ENCODE measurements at places on chromosomes 5 and 9.

DNA sequence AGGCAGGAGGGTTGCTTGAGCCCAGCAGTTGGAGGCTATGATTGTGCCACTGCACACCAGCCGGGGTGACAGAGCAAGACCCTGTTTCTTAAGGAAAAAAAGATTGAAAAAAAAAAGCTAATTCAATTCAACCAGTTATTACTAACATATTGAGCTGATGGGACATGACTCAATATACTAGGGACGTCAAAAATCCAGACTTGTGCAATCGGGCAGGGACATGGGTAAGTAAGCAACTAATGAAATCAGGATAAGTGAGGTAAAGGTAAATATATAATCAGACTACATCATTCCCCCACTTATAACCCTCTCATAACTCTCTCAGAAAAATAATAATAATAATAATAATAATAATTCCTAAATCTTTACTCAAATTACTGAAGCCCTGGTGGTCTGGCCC is 975 bp upstream of the HAVCR1 start:
- DNase-seq: no peak

- no peak for DNase-seq
Measured at GRCh38 chr5:131539251-131539650, 95.8 kb downstream of the RAPGEF6 start.

- no peak for DNase-seq
Measured at GRCh38 chr9:113649054-113649453, 185.5 kb downstream of the RGS3 start.

DNA sequence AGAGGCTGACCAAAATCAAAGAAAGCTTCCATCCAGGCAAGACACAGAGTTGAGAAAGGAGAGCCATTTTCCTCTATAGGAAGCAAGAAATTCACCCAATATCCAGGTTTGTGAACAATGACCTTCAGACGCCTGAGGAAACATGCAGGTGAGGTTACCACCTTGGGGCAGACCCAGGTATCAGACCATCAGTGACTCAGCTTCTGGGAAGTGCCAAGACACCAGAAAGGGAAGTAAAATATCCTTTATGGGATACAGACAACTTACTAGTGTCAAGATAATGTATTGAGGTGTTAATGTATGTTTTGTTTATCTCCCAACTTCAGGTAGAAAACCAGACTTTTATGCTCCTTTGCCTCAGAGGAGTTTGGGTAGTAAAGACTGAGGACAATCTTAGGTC is 2.2 kb upstream of the DTWD2 start:
- no peak for DNase-seq

GRCh38 chr5:139904566-139904815 is 108.9 kb downstream of the PSD2 start:
- DNase-seq: no peak

DNA sequence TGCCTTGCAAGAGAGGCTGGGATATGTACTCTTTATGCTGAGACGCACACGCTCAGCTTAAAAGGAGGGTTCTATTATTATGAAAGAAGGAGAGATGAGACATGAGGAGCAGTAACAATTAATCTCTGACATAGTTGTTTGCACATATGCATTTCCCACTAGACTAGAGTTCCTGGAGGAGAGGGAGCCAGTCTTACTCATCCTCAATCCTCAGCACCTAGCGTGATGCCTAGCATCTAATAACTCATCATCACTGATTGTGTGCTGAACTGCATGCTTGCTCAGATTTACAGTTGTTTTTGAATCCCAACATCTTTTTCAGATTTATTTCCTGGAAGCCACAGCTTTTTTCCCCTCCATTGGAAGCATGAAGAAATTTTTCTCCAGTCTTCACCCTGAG is 35.5 kb downstream of the GCNT4 start:
- no peak for DNase-seq

GRCh38 chr5:115366223-115366622 is 69.8 kb upstream of the CCDC112 start:
- DNase-seq: no peak

DNA sequence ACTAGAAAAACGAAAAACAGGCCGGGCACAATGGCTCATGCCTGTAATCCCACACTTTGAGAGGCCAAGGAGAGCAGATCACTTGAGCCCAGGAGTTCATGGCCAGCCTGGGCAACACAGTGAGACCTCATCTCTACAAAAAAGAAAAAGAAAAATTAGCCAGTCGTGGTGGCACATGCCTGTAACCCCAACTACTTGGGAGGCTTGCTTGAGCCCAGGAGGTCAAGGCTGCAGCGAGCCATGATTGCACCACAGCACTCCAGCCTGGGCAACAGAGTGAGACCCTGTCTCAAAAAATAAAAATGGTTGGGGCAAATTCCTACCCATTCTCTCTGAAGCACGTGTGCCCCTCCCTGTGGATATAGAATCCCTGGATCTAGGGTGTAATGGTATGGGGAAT is 8.4 kb upstream of the CFAP157 start:
- no peak for DNase-seq
